ENCODE measurements at places on chromosomes 4 and X.

DNA sequence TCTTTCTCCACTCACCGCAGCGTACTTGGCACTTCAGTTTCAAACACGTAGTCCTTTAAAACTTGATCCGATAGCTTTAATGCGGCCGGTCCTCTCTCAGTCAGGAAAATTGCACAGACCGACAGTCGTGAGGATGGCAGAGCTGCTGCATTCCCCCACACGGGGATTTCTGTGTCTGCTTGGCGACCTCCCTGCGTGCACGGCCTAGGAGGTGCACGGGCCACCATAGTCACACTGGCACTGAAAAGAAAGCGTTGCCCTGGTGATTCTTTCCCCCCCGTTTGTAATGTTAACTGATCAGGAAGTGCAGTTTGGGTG lies 10.3 kb downstream of the AKAP17A start:
- DNase-seq, result no peak

DNA sequence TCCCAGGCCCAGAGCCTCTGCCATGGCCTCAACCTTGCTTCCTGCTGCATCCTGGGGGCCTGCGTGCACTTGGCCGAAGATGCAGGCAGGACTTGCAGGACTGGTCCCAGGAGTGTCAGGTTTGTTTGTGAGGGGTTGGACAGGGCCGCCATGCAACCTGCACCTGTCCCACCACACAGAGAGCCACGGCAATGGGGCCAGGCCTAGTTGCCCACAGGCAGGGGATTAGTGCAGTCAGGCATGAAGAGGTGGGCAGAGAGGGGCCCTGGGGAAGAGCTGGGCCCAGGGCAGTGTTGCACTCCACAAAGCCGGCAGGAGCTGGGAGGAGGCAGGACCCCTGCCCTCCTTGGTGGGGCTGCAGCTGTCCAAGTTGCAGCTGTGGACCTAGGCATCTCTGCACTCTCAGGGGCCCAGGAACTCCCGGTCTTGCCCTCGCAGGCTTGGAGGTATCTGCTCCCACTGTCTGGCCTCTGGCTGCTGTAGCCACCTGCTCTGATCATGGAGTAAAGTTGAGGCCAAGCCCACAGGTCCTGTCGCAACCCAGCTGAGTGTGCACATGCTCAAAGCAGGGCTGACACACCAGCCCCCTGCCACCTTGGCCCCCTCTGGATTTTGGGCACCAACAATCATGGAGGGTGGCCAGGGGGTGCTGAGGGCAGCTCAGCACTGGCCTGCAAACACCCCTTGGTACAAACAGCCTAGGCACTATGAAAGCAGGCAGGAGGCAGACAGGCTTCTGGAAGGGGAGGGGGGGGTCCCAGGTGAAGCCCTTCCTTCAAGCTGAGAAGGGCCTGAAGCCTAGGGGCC lies 190.4 kb upstream of the PCDH10 start:
- DNase-seq, result no peak

GRCh38 chr4:87281603-87282002 lies 41.1 kb downstream of the HSD17B13 start:
- no peak for DNase-seq

GRCh38 chr4:84957514-84958420 lies 8.7 kb downstream of the WDFY3 start:
- no peak for DNase-seq

DNA sequence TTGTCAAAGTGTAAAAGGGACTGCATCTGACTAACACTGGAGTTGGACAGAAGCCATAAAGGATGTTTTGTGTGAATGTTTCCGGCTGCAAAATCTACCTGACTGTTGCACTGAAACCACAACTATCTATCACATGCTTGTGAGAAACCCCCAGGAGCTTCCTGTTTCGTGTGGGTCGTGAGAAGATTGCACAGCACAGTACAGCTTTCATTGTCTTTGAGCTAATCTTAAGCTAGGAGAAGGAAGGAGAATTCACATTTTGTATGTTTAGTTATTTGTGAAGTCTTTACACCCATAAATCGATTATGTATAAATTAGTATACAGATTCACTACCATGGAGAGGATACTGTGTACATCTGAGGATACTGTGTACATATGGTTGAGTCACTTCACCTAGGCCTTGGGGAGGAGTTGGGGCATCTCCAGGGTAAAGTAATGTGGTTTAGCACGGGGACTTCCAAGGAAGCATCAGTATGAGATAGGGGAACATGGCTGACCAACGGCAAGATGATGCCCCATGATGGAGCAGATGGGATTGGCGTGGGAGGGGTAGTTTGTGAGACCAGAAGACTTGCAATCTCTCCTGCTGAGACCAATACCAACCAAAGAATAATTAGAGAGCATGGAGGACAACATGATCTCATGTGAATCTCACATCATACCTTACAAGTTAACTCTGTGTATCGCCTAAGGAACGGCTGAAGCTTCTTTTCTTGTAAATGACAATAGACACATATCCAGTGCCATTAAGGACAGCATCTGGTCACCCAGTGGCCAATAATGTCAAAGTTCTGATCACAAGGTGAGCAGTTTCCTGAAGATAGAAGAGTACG lies 43.1 kb upstream of the FAM9C start:
- DNase-seq, result no peak

DNA sequence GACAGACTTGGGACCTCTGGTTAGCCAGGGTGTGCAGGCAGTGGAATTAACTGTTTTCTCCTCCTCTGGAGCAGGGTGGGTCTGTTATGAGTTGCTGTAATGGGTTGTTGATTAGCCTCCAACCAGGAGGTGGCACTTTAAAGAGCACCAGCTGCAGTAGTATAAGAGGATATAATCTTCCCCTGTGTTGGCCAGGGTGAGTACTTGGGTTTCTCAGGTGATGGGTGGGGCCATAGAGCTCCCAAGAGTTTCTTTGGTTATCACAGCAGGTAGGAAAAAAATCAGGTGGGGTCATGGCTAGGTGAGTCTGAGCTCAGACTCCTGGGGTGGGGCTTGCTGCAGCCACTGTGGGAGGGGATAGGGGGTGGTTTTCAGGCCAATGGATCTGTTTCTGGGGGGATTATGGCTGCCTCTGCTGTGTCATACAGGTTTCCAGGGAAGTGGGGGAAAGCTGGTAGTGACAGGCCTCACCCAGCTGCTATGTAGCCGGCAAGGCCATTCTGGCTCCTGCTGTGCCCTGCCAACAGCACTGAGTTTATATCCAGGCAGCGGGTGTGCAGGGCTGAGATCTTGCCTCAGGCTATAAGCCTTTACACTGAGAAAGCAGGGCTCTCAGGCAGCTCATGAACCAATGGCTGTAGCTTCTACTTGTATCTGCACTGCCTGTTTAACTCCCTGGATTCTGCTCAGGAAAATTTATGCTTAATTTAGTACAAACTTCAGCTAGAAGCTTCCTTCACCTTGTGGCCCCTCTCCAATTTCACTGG lies 70.1 kb downstream of the CCNG2 start:
- DNase-seq, result no peak

GRCh38 chr4:20384456-20384855 lies 132.8 kb downstream of the SLIT2 start:
- DNase-seq, result no peak

- no peak for DNase-seq
Observed at GRCh38 chr4:53682196-53682595, 90.9 kb upstream of the LNX1 start.

- no peak for DNase-seq
Observed at GRCh38 chrX:47148946-47149345, 3.9 kb downstream of the RBM10 start.

GRCh38 chr4:124854968-124855367 lies 142.4 kb upstream of the ANKRD50 start:
- no peak for DNase-seq

- DNase-seq, result no peak
Observed at GRCh38 chrX:45347877-45348276, 147.2 kb upstream of the DIPK2B start.

GRCh38 chr4:78150543-78150864 lies 93.4 kb downstream of the FRAS1 start:
- no peak for DNase-seq

- no peak for DNase-seq
Observed at GRCh38 chrX:154466036-154466435, 8.0 kb downstream of the PLXNA3 start.

GRCh38 chr4:99818661-99819060 lies 2.0 kb downstream of the DAPP1 start:
- no peak for DNase-seq

- no peak for DNase-seq
Observed at GRCh38 chr4:82678051-82678450, 116.3 kb upstream of the TMEM150C start.

- no peak for DNase-seq
Observed at GRCh38 chrX:139907078-139907477, 25.8 kb downstream of the ATP11C start.

- DNase-seq, result no peak
Observed at GRCh38 chrX:25175743-25176142, 160.0 kb upstream of the ARX start.

DNA sequence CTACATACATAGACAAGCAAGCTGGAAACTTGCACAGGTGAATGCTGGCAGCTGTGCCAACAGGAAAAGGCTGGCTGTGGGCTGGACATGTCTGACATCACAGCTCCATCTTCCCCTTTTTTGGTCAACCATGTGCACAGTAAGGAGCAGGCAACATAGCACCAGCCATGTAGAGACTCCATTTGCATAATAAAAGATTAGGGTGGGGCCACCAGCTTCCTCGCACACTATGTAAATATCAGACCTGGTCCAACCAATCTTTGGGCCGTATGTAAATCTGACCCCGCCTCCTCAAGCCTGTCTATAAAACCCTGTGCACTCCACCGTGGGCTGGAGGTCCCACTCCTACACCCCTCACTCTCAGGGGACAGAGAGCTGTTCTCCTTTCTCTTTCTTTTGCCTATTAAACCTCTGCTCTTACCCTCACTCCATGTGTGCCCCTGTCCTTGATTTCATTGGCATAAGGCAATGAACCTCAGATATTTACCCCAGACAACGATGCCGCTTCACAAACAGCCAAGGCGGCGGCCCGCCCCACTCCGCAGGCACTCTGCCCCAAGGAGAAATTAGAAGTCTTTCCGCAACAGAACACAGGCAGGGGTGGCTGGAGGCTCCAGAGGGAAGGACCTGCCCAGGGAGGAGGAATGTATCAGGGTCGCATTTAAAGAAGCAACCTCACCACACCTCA lies 862.2 kb downstream of the TRIML1 start:
- DNase-seq, result no peak

DNA sequence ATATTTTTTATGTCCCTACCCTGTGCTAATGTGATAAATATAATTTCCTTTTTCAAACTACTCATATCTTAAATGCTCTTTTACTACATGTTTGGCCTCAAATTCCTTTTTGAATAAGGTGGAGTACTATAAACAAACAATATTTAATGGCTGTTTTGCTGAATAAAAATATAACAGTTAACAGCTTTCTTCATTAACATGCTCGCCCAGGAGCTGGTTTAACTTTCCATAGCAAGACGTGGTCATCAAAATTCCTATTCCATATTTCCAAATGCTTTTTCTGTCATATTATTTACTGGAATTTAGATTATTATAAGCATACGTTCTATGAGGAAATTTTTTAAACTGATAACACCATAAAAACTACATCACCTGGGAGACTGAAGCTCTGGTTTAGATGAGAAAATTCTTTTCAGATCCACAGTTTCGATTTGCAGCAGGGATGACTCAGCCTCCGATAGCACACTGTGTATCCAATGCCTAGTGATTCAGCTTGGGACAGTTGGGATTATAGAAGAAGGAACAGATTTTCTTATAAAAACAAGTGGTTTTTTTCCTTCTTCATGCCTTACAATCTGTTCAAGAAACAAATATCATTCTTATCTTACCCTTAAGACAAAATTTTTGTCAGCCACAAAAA lies 129.1 kb downstream of the FBXO8 start:
- no peak for DNase-seq
